A172 (cell line): ENCODE measurements at places on chromosomes 1 and 21. TPM values are rescaled to one million over a fixed set of nuclear protein-coding genes. Genes with fewer than 3 reads are reported as not detected.

Gene C8B
- total RNA-seq: not detected in 2 replicates

Gene LCE1F
- not detected in 2 replicates for total RNA-seq

DNA sequence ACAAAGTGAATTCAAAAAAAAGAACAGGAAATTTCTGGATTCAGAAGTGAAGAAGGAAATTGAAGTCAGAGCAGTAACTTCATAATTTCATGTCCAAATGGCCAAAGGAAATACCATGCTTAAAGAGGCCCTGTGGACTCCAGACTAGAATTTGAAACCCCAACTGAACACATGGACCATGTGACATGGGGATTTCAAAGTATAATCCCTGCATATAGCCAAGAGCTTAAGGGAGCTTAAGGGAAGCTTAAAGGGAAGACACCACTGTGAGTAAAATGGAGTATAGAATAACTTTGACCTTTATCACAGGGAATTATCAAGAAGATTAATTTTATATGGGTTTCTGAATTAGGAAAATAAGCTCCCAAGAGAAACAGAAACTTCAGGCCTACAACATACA lies 241.8 kb upstream of the POGK start:
- DNase-seq: no peak

GRCh38 chr1:201347498-201348210 lies 29.8 kb downstream of the TNNT2 start:
- no peak for DNase-seq

- no peak for DNase-seq
These were observed 239.0 kb downstream of the LMX1A start for GRCh38 chr1:165117482-165117881.

GRCh38 chr1:192535916-192536664 lies 39.5 kb upstream of the RGS1 start:
- DNase-seq: no peak
